Progenitor cell of endocrine pancreas (in vitro differentiated cells): ENCODE measurements at places on chromosomes 16 and 17. TPM values are rescaled to one million over a fixed set of nuclear protein-coding genes. Genes with fewer than 3 reads are reported as not detected.
A peak's percentile ranks its signal among the peaks of the same experiment; 100 is the strongest.

EME1 gene
- total RNA-seq, result 10.1 and 15.0 TPM in 2 replicates

C16orf46 gene
- total RNA-seq, result 2.9 and 3.8 TPM in 2 replicates

TBC1D3 gene
- total RNA-seq, result not detected in 2 replicates

GRCh38 chr17:46126840-46127239, 66.4 kb downstream of the KANSL1 start:
- no peak for DNase-seq
- peaks cover 2% of the 10 kb centered on the region for H3K36me3 ChIP-seq
- H3K4me1 ChIP-seq, result peaks cover 34% of the 10 kb centered on the region
- peak overlapping the region; percentile 53 for H3K27ac ChIP-seq

GRCh38 chr17:17684906-17685774, 3.9 kb downstream of the RAI1 start:
- H3K4me1 ChIP-seq, result peaks cover 45% of the 10 kb centered on the region
- H3K36me3 ChIP-seq, result peaks cover 2% of the 10 kb centered on the region
- no peak for DNase-seq
- H3K27me3 ChIP-seq, result no peaks in the 10 kb centered on the region

DNA sequence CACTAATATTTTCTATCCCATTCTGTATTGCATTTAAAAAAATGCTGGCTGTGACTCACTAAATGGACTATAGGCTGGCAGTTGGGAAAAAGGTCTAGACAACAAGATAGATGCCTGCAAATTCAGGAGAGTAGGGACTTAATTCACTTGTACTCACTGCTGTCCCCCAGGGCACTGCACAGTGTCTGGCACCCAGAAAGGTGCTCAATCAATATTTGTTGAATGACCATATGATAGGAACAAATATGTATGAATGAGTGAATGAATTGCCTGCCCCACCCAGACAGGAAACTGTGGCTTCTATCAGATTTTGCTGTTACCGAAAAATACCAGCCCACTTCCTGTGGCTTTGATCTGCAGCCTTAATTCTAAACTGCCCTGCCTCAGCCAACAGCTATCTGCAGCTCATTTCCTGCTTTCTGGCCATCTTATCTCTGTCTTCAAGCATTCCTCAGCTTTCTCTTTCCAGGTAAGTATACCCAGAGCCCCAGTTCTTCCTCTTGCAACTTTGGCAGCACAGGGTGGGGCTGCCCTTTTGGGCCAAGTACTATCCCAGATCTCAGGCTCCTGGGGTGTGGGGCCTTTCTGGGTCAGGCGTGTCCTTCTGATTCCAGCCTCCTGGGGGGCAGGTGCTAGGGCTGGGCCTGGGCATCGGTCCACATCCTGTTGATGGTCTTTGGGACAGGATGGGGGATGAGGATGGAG, 15.3 kb upstream of the TNS4 start:
- DNase-seq, result no peak
- H3K4me3 ChIP-seq, result no peak overlapping the region
- no peak overlapping the region for H3K27ac ChIP-seq
- H3K27me3 ChIP-seq, result peaks cover 23% of the 10 kb centered on the region
- H3K36me3 ChIP-seq, result no peaks in the 10 kb centered on the region

GRCh38 chr17:77205396-77206125, 64.8 kb downstream of the SEC14L1 start:
- no peaks in the 10 kb centered on the region for H3K27me3 ChIP-seq
- no peak overlapping the region for H3K27ac ChIP-seq
- no peak overlapping the region for H3K4me3 ChIP-seq
- peaks cover 23% of the 10 kb centered on the region for H3K4me1 ChIP-seq
- no peak for DNase-seq
- peaks cover 37% of the 10 kb centered on the region for H3K36me3 ChIP-seq

- H3K27ac ChIP-seq, result no peak overlapping the region
- no peak overlapping the region for H3K4me3 ChIP-seq
- H3K36me3 ChIP-seq, result no peaks in the 10 kb centered on the region
- DNase-seq, result no peak
Observed at GRCh38 chr16:77961814-77962213, 60.5 kb upstream of the CLEC3A start.

DNA sequence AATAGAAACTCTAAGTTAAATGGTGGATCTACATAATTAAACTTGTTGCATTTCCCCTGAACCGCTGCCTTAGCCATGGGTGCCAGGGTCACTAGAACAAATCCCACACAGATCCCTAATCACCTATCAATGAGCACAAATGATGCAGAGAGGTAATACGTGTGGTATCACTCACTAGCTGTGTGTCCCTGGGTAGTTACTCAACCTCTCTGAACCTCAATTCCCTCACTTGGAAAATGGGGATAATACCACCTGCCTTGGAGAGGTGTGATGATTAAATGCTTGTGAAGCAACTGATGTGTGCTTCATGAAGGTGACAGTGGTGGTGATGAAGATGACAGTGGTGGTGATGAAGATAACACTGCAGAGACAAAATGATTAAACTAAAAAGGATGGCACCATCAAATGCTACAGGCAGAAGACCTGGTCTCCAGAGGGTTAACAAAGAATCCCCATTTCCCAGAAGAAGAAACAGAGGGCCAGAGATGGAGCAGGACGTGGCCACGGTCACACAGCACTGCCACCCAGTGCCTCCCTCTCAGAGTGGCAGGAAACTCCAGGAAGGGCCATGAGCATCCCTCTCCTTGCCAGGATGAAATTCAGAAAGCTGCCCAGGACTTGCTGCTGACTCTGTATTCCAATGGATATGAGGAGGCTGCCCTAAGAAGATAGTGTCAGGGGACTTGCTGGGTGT, 17.9 kb upstream of the FOXF1 start:
- no peaks in the 10 kb centered on the region for H3K36me3 ChIP-seq
- no peaks in the 10 kb centered on the region for H3K4me1 ChIP-seq
- H3K27ac ChIP-seq, result no peak overlapping the region
- H3K4me3 ChIP-seq, result no peak overlapping the region
- peaks cover 95% of the 10 kb centered on the region for H3K27me3 ChIP-seq

DNA sequence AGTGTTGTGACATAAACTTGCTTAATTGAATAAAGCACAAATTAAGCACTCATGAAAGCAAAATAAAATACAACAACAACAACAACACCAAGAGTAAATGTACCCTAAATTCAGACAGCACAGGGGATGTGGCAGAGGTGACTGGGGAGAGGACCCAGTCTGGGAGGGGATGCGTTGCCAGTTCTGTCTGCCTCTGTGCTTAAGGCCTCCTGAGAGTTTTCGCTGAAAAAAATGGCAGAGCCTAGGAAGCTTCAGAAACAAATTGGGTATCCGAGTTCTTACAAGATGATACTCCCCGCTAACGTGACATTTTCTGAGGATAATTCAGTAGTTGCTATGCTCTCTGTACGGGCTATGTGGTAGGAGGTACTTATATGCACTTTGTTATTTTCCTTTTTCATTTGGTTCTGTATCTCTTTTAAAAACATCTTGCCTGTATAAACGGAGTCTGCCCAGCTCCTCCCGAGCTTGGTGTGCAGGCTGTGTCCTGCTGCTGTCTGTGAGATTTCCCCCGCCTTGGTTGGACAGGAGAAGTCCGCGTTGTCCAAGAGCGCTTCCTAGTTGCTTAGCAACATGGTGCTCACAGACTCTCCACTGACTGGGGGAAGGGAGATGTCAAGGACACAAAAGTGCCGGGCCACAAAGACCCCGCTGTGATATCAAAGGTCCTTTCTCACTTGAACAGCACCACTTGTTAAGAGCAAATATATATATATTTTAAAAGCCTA, 134.2 kb upstream of the CPHXL start:
- H3K36me3 ChIP-seq, result no peaks in the 10 kb centered on the region
- H3K4me1 ChIP-seq, result peaks cover 10% of the 10 kb centered on the region
- H3K27ac ChIP-seq, result no peak overlapping the region
- H3K27me3 ChIP-seq, result peaks cover 7% of the 10 kb centered on the region
- H3K4me3 ChIP-seq, result no peak overlapping the region
